ENCODE measurements at places on chromosomes 2 and 18. TPM values are rescaled to one million over a fixed set of nuclear protein-coding genes. Genes with fewer than 3 reads are reported as not detected.

The PDE11A gene
- 0.09 TPM for total RNA-seq

The TGFA gene
- total RNA-seq = not detected

The GAREM2 gene
- total RNA-seq = 0.47 TPM

The PPP1CB gene
- 160 TPM for total RNA-seq

The ELOA2 gene
- not detected for total RNA-seq

The PREPL gene
- 31.2 TPM for total RNA-seq

The FTCDNL1 gene
- 1.2 TPM for total RNA-seq
